NK-92 treated with Interleukin-12 subunit alpha and Interleukin-12 subunit beta, amount 100 ng/mL, for 24 hours (cell line): ENCODE measurements at places on chromosomes 7 and 10.

GRCh38 chr7:53418834-53419482 lies 383.5 kb downstream of the POM121L12 start:
- DNase-seq = no peak

DNA sequence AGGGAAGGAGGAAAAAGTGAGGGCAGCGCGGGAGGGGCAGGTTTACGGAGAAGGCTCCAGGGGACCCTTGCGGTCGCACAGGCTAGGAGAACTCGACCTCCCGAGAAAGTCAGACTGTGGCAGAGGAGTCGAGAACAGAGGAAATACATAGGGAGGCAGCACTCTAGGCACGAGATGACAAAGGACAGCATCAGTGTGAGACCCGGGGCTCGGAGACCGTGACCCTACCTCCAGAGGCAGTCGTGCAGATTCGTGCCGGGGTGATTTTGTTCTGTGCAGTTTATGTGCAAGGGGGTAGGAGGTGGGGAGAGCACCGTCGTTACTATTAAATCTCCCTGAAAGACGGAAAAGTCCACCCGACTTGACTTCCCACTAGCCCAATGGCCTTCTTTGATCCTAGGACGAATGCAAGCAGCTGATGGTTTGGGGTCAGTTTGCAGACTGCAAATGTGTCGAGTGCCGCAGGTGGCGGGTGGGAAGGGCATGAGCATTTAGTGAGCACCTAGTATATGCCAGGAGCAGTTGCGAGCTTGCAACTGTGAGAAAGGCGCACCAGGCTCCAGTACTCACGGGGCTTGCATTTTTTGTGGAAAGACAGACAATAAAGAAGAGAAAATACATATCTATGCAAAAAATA lies 674 bp upstream of the OSBPL3 start:
- DNase-seq = no peak

GRCh38 chr10:70634011-70634410 lies 31.5 kb upstream of the PRF1 start:
- DNase-seq = no peak

DNA sequence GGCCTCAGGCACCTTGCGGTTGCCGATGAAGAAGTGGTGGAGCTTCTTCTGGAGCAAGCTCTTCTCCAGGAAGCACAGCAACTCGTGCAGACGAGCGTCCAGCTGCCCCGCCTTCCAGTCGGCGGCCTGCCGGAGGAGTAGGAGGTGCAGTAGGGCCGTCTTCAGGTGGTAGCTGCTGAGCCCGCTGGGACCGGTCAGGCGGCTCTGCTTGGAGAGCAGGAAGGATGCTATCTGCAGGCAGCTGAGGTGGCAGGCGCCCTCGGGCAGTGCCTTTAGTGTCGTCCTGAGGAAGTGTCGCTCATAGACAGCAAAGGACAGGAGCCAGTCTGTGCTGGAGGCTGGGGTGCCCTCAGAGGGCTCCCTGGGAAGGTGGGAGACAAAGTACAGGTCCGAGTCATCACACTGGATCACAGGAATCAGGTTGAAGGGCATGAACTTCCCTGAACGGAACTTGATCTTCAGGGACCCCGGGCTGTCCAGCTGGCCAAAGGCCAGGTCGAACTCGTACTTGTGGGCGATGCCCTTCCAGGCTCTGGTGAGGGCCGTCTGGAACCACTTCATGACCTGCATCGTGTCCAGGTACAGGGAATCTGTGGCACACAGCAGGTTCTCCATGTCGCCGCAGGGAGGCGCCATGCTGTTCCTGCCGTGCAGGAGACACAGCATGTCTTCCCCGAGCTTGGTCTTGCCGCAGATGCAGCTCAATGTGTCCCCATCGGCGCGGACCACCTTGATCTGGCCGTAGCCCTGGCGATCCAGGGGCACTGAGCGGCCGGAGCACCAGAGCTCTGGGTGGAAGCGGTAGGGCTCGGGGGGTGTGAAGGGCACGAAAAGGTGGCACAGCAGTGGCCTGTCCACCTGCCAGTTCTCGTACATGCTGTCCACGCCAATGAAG lies 23.4 kb downstream of the ITPRIP start:
- DNase-seq = no peak

DNA sequence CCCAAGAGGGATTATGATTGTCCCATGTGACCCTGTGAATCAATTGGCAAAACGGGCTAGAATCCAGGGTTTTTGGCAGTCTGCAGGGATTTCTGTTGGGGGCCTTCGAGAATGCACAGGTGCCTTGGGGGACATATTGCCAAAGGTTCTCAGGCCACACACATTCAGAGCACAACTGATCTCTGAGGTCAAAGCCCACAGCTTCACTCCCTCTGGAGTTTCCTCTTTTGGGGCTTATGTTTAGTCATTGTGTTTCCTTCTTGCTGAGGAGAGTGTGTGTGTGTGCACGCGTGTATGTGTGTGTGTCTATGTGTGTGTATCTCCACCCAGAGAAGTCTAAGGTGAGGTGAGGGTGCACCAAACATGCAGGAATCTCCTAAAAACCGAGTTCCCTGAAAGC lies 8.8 kb downstream of the PPIF start:
- no peak for DNase-seq

DNA sequence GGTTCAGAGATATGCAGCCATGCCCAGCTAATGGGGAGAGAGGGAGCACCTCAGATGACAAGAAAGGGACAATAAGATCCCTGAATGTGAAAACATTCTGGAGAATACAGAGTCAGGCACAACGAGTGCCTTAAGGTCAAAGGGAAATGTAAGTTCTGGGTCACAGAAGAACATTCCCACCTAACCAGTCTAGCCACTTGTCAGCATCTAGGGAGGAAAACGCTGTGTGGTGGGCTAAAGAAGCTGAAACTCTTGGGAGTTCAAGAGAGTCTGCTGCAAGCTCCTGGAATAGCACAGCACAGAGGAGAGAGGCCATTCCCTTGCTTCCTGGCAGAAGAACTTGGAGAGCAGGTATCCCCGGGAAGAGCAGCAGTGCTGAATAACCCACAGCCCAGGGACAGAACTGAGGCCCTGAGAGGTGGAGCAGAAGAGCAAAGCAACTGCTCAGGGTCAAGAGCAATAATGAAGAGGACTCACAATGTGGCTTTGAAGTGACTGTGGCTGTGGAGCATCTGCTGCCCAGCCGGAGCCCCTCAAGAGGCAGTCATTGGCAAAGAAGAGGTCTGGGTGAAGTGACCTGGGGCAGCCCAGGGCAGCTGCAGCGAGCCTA lies 182.3 kb downstream of the NPSR1 start:
- no peak for DNase-seq

GRCh38 chr10:11793762-11794479 lies 29.2 kb upstream of the PROSER2 start:
- DNase-seq = no peak

- DNase-seq = no peak
Observed at GRCh38 chr10:31384589-31384949, 65.6 kb downstream of the ZEB1 start.

GRCh38 chr10:125038637-125039036 lies 96.7 kb downstream of the ZRANB1 start:
- DNase-seq = no peak

DNA sequence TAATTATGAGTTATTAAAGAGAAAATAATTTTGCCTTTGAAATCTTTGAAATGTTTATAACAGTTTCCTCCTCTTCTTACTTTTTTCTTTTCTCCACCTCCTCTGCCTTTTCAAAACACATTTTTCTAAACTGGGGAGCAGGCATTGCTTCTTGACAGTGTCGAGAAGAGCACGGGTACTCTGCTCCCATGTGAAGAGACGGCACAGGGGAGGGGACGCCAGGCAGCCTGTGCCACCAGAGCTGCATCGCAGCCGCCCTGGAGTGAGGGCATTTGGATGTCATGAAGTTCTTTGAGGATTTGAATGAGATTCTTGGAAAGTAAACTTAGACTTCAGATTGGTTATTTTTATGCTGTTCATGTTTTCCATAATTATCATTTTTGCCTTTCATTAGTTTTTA lies 149.7 kb downstream of the ACTR3B start:
- DNase-seq = no peak

DNA sequence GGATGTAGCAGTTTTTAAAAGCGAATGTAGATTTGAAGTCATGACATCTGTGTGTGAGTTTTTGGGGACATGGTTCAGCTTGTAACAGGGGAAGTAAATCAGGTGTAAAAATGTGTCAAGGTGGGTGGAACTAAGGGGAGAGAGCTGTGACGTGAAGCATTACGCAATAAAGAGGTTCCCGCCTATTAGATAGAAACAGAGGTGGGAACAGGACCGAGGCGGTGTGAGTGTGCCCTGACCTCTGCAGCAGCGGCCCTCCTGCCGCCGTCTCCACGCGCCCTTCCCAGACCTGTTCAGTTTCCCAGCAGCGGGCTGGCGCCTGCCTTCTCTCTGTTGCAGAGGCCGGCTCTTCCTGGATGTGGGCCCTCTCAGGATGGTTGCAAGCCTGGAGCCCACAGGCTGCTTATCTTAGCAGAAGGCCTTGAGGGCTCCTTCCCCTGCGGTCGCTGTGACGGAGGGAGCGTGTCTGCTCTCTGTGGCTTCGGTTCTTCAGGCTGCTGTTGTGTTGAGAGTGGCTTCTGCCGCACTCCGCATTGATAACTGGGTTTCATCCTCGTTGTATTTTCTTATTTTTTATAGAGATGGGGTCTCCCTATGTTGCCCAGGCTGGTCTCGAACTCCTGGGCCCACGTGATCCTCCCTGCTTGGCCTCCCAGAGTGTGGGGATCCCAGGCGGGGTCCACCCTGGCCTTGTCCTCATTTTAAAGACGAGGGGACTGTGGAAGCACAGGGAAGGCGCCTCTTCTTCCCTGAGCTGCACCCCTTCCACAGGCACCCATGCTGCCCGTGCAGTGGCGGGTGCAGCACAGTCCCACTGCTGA lies 65.0 kb downstream of the DNAJB6 start:
- no peak for DNase-seq

DNA sequence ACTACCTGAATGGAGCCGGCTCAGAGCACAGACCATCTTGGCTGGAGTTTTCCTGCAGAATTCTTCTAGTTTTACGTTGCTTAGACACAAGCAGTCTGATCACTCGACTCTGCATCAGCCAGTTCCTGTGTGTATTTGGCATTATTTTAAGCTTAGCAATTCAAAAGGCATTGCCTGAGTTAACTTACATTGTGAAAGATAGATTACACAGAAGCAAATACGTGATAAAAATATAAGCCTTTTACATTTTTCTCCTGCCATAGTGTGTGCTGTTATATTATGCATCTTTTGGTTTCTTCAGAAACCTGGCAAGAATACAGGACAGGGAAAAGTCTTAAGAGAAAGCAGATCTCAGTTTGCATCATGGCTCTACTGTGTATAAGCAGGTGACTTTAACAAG lies 98.1 kb downstream of the LRRC4 start:
- no peak for DNase-seq
